Stimulated activated naive CD8-positive, alpha-beta T cell treated with anti-CD3 and anti-CD28 coated beads, Interleukin-15, amount 100 ng/mL, for 72 hours (primary cell): ENCODE measurements at places on chromosomes 1 and 21.

GRCh38 chr1:37169743-37170275 is 135.5 kb upstream of the GRIK3 start:
- DNase-seq, result no peak

DNA sequence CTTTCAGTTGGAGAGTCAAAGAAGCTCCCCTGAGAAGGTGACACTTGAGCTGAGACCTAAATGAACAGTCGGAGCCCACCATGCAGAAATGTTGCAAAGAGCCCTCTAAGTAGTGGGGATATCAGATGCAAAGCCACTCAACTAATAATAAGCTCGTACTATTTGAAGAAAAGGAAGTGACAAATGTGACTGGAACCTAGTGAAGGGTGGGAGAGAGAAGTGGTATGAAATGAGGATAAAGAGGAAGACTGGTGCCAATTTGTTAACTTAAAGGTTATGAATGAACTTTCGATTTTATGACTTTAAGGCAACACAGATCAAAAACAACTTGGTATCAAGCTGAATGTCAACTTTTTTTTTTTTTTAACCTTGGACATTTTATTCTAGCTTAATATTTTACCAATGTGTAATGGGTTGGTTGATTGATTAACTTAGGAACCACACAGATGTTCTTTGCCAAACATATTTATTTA is 14.7 kb downstream of the LYPLAL1 start:
- DNase-seq, result no peak

GRCh38 chr1:115198938-115199337 is 109.6 kb upstream of the TSPAN2 start:
- no peak for DNase-seq

GRCh38 chr1:8418301-8418700 is 100.4 kb downstream of the SLC45A1 start:
- no peak for DNase-seq

DNA sequence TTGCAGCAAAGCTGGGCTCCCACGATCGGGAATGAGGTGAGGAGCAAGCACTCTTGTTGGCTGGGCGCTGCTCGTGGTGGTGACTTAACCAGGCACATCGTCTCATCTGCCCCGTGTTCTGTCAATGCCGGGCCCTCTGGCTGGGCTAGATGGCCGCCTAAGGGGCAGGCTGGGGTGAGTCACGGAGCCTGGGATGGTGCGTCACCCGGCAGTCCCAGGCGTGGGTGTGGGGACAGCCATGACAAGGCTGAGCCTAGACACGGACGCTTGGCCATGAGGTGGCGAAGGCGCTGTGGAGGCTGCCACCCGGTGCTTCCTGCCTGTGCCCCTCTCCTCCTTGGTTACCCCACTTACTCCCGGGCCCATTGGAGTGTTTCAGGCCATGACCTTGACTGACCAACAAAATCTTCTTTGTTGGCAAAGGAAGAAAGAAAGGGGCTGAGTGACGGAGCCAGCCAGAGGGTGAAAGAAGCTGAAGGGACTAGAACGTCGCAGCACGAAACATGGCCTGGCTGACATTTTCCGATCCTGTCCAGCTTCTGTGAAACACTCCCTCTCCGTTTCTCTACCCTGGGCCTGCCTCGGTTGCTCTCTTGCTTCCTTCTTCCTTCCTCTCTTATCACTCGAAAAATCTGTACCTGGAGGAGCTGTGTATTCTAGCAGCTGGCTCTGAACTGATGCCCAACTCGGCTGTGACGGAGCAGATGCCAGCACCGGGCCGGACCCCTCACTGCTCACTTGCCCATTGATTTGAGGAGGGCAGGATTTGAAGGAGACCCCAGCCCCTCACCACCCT is 596 bp downstream of the CD247 start:
- peak; percentile 88 for DNase-seq

DNA sequence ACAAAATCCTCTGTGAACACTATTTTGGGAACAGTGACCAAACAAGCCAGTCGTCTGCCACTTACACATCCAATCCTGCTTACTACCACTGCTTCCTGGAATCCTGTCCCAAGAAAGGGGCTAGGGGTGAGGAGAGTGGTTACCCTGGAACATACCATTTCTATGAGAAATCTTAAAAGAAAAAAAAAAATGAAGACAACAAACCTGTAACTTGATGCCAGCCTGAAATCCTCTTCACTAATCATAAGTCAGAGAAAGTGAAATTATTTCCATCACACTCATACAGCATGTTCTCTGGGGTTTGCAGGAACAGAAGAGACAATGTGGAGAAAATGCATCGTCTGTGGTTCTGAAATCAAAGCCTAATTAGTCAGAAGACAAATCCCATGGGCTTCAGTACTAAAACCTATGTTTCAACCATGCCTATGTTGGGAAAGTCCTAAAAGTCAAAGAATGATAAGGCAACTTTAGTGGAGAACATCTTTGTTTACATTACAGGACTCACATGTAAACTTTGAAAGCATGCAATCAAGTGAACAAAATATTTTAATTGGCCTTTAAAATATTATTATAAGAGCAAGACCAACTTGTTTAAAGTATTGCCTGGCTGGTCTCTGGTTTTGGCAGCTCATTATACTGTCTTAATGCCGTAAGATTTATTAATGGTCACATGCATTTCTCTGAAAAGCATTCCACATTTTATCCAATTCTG is 220.7 kb downstream of the LTN1 start:
- no peak for DNase-seq

DNA sequence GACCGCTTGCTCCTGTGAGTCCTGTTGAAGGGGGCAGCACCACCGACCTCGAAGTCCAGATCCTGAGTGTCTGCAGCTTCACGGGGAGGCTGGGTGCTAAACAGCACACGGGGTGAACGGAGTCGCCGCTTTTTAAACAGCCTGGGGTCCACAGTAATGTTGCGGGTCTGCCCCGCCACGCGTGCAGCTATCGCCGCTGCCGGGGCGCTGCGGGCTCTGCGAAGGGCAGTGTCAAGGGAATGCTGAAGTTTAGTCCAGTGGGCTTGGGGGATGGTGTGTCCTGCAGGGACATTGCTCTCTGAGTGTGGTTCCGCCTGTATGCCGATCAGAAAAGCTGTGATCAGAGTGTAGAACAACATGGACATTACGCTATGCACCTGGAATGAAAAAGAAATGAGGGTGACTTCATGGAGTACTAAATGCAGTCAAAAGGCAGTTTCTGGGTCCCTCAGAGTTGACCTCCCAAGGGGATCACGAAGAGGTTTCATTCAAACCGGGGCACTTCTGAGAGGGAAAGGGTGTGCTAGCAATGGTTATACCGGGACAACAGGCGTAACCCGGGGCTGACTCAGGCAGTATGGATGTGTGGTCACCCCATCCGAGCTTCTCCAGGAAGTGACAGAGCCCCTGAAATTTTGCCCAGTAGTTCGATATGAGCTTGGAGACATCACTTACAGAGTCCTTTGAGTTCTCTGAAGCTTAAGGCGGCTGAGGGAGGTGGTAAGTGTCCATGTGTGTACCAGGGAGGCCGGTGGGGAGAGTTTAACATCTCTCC is 51.4 kb downstream of the NGF start:
- DNase-seq, result no peak

GRCh38 chr1:151773702-151774101 is 10.4 kb upstream of the MRPL9 start:
- no peak for DNase-seq

DNA sequence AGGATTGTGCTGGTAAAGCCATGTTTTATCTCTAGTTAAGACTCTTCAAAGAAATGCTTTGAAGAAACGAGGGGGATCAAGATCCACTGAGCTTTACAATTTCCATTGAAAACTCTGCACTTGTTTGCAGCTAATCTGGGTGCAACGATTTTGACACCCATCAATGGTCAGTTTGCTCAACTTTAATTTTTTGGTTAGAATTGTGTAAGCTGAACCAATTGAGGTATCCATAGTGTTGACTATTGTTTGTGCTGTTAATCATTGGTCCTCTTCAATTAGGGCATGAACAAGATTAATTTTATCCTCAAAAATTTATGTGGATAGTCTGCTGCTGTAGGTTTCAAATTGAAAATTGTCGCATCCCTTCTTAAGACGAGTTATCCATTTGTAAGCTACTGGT is 17.7 kb upstream of the PLXNA2 start:
- DNase-seq, result no peak

DNA sequence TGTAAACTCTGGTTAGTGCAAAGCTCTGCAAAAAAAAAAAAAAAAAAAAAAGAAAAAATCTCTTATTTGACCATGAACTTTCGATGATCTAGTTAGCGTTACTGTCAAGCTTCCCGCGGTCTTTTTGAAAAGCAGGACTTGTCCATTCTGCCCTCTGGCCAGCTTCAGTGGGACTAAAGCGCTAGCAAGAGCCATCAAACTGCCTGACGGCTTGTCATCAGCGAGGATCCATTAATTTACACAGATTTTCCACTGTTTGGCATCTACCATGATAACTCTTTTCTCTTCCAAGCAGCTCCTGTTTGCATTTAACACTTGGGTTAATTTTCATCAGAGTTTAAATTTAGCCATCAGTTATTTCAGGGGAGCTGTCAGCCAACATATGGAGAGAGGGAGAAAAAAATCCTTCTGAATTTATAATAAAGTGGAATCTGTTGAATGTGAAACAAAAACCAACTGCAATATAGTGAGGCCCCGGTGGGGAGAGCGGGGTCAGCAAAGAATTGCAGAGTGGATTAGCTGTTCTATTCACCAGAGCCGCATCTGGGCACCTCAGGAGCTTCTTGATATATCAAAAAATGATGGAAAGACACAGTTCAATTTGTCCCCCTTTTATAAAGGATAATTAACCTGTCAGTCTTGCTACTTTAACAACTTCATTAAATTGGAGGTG is 298.2 kb downstream of the SPATA17 start:
- DNase-seq, result no peak

GRCh38 chr1:149928401-149928724 is 760 bp upstream of the SF3B4 start:
- no peak for DNase-seq

DNA sequence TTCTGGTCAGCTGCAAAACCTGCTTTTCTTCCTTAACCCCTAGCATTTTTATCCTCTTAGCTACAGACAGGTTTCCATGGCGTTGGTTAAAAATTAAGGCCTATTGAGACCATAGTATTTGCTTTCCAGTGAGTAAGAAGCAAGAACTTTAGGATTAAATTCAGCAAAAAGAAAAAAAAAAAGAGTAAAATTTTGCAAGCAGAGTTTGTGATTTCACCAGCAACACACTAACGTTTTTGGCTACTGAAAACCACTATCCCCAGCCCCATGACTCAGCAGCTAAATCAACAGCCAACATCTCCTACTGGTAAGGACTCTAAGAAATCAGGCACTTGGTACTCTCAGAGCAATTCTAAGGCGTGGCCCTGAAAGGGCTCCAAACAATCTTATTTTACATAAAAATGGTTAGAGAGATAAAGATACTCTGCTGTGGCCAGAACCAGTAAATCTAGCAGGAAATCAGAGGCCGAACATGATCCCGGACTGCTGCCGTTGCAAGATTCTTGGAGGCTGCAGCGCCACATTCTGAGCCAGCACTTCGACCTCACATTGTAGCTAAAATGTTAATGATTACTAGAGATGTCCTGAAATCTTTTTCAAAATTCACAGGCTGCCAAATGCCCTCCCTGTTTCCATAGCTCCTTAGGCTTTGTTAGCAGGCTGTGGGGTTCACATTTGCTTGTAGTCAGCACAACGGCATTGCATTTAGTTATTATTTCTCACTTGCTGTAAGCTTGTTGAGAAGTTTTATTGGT is 1.6 kb upstream of the ENO1 start:
- DNase-seq, result no peak

GRCh38 chr1:174274452-174274851 is 115.1 kb downstream of the RABGAP1L start:
- no peak for DNase-seq

DNA sequence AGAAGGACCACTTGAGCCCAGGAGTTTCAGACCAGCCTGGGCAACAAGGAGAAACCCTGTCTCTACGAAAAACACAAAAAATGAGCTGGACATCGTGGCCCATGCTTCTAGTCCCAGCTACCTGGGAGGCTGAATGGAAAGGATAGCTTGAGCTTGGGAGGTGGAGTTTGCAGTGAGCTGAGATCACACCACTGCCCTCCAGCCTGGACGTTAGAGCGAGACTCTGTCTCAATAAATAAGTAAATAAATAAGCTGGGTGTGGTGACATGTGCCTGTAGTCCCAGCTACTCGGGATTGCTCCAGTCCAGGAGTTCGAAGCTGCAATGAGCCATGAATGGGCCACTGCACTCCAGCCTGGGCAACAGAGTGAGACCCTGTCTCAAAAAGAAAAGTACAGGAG is 3.6 kb downstream of the AKR1A1 start:
- no peak for DNase-seq

GRCh38 chr1:243507001-243507671 is 251.3 kb downstream of the SDCCAG8 start:
- DNase-seq, result no peak

DNA sequence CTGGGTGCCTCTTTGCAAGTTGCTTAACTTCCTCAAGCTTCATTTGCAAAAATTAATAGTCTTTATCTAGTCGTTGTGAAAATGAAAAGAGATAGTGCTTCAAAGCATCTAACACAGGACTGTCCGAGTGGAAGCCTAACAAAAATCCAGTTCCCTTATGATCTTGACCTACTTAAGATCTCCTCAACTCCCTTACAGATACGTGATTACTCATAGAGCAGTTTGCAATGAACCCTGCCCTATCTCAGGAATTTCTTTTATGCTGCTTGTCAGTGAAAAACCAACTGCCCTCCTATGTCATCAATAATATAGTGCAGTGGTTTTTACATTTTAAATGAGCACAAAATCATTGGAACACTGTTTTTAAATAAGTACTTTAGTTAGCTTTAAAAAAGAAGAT is 314.3 kb downstream of the BACH1 start:
- no peak for DNase-seq

- DNase-seq, result no peak
Measured at GRCh38 chr1:20324704-20325406, 34.2 kb downstream of the VWA5B1 start.

- no peak for DNase-seq
Measured at GRCh38 chr1:117136749-117137148, 15.2 kb upstream of the TRIM45 start.

GRCh38 chr1:1421907-1422464 is 910 bp upstream of the ANKRD65 start:
- no peak for DNase-seq

DNA sequence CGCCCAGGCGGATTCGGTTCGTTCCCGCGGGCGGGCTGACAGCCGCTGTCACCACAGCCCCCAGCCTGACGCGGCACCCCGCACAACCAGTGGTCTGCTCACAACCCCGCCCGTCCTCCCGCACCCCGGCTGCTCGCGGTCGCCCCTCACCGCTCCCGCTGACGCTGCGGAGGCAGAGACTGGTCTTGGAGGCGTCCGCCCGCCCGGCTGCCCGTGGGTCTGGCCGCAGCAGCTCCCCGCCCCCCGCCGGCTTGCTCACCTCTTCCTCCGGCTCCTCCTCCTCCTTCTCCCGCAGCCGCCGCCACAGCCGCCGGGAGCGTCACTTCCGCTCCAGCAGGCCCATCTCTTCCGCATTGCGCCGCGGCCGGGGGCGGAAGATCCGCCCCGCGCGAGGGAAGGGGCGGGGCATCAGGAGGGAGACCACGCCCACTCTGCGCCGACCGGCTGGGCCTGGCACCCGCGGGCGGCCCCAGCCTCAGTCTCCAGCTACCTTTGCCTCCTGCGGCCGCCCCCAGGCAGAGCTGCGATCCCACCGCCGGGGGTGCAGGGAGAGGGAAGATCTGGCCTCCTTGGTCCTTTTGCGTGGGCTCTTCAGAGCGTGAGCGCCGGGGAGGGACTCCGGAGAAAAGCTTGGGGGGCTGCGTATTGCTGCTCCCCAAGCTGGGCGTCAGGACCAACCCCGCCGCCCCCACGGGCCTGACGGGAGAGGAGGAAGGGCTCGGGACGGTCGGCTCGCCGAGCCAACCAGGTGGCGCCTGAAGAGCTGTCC is at the start of gene SYNJ1:
Gene SYNJ1, minus strand, starts transcription at position 327 of the 769 bp plus-strand sequence. CDS start 1,118 bp downstream, outside the sequence.
- peak; percentile 97 for DNase-seq
